Activated CD8-positive, alpha-beta memory T cell treated with anti-CD3 and anti-CD28 coated beads, Interleukin-2, amount 10 ng/mL, durations not matched to agents 7 days and 5 days (primary cell): ENCODE measurements at places on chromosomes 7 and 10. TPM values are rescaled to one million over a fixed set of nuclear protein-coding genes. Genes with fewer than 3 reads are reported as not detected.

- DNase-seq = no peak
Measured at GRCh38 chr7:153065051-153065450, 305.5 kb downstream of the ACTR3B start.

- DNase-seq = peak; percentile 56
Measured at GRCh38 chr7:127588697-127589482, 679 bp downstream of the ARF5 start.

- no peak for DNase-seq
Measured at GRCh38 chr7:44621034-44621749, 14.8 kb downstream of the OGDH start.

- no peak for DNase-seq
Measured at GRCh38 chr10:15220445-15220844, 52.0 kb upstream of the NMT2 start.

- no peak for DNase-seq
Measured at GRCh38 chr10:94210440-94211168, 152.1 kb downstream of the NOC3L start.

DNA sequence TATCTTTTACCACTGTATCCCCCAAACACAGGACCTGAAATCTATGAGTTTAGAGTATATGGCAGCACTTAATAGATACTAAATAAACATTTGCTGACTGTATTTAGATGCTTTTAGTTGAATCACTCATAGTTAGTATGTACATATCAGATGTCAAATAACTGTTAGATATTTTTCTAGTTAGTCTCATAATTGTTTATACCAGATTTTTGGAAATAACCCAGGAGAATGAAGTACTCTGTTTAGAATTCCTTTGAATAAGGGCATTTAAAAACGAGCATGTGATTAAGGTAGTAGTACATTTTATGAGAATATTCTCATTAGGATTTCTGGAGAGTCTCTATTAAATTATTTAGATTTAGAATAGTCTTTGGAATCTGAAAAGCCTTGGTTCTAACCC, 22.3 kb upstream of the ZEB1 start:
- DNase-seq = no peak

GRCh38 chr10:98031440-98031839, 1.0 kb upstream of the CRTAC1 start:
- no peak for DNase-seq

DNA sequence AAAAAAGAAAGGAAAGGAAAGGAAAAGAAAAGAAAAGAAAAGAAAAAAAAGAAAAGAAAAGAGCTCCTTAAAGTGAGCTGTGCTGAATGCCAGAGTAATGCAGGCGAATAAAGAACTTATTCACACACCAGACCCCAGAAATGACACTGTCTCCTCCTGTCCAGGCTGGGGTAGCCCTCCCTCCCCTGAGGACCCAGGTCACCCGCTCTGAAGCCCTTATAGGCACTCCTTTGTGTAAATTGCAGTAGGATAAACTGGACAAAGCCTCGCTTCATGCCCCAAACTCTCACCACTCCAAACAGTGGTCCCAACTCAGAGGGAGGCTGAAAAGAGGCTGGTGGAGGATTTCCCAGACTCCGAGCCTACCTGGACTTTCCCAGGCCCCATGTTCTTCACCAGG, 46.3 kb downstream of the PKD1L1 start:
- no peak for DNase-seq

GRCh38 chr10:17077346-17077781, 52.2 kb downstream of the CUBN start:
- no peak for DNase-seq

DNA sequence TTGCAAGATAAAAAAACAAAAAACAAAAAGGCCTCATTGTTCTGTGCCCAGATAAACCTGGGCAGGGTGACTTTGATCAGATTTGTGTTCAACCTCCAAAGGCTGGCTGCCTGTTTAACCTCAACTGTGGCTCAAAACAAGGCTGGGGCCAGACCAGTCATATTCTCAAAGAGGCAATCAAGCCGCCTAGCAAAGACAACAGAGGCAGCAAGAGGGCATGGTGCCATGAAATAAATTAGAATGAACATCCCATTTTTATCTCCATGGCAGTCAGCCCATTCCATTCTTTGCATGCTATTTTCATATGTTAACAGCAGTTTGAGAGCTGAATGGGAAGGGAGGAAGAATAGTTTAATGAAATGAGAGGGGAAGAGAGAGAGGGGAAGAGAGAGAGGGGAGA, 1150.3 kb downstream of the TYW1 start:
- no peak for DNase-seq

- no peak for DNase-seq
Measured at GRCh38 chr7:8149222-8149621, 112.7 kb downstream of the ICA1 start.

The CPXM2 gene
- total RNA-seq = not detected

The PRRT4 gene
- total RNA-seq = not detected

The VWC2 gene
- not detected for total RNA-seq

The ZNF425 gene
- 0.91 TPM for total RNA-seq

The HMX2 gene
- total RNA-seq = not detected
